ENCODE measurements at places on chromosomes 4 and X.
A peak's percentile ranks its signal among the peaks of the same experiment; 100 is the strongest.

DNA sequence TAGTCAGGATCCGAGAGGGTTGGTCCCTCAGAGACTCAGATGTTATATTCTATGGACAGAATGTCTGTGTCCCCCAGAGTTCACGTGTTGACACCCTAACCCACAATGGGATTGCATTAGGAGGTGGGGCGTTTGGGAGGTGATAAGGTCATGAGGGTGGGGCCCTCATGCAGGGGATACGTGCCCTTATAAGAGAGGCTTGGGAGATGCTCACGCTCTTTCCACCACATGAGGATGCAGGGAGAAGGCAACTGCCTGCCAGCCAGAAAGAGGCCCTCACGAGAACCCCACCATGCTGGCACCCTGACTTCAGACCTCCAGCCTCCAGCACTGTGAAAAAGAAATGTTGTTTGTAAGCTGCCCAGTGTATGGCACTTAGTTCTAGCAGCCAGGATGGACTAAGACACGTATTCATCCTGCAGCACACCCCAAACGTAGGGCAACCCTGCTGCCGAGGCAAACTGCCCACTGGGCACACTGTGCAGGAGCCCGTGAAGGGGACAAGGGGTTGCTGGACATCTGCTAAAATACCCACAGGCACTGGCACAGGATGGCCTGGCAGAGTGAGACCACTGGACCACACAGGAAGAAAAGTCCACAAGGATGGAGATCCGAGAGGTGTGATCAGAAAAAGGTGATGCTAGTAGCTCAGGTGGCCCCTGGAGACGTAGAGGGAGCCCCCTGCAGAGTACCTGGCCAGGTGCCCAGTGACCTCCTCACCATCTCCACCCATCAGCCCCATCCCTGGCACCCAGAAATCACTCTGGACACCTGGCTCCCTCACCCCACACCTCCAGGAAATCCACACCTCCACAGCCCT, 62.7 kb downstream of the HTRA3 start:
- no peak for DNase-seq

DNA sequence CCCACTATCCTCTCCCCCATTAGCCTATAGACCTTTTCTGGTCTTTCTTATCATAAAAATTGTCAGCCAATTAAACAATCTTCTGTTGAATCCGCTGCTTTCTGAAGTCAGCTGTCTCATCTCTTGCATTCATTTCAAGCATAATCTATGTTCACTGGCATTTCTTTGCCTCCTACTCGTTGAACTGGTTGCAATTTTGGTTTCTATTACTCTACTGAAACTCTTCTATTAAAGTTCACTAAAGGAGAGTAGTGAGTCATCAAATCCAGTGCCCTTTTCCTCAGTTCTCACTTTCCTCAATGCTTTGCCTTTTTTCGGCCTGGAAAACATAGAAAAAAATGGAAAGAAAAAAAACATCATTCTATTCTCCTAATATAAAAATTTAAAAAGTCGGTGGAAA, 23.9 kb upstream of the CXCL13 start:
- no peak for DNase-seq

DNA sequence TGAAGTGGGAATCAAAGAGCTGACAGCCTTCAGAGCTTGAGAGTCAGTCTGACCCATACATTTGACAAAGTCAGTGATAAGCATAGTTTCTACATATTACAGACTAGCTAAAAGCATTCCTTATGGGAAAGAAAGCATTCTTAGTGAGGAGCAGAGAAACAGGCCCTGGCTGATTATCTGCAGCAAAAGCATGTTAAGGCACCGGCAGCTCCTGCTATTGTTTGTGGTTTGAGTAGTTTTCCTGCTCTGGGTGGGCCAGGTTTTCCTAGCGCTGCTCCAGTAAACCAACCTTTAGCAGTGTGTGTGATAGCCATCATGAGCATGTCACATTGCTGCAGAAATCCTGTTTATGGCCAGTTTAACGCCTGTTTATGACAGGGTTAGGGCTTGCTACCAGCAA, 51.6 kb upstream of the WDR1 start:
- no peak for DNase-seq

DNA sequence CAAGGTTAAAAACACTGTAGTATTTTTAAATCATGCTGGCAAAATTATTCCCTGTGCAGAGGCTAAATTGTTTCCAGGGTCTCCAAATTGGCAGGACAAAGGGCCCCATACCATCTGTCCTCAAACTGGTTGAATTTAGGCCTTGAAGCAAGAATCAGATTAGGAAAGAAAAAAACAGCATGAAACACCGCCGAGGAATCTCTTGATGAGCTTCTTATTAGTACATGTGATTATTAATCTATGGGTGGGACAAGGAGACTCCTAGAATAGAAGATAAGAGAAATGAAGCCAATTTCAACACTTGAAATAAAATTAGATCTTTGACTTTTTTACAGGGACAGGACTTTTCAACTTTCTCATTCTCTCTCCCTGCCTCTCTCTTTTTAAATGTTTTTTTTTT, 7.1 kb upstream of the CLNK start:
- no peak for DNase-seq

DNA sequence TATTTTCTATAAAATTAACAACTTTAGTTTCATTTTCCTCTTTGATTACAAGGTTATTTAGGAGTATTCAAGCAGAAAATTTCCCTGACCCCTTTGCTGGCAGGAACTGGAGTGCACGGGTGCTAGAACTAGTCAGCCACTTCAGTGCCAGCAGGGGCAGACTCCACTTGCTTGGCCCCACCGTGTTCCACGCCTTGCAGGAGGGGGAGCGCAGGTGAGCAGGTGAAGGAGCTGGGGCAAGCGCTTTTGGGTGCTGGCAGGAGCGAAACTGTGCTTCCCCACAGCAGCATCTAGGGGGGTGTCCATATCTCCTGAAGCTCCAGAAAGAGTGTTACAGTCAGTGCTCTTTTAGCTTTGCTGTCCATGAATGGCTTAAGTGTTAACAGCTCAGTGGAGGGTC, 45.5 kb downstream of the MID2 start:
- DNase-seq: no peak

DNA sequence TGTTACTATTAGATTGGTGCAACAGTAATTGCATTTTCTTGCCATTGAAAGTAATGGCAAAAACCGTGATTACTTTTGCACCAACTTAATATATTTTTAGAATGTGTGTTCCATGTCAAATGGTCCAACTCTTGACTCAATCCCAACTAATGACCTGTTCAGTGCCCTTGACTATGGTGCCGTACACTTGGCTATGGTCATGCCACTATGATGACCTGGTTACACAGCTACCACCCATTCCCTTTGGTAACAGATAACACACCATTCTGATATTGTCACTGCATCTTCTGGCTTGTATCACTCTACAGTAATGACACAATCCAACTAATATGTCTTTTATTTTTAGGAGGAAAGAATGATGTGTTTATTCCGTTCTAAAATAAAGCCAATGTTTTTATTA, 469.4 kb downstream of the DMD start:
- DNase-seq: no peak

GRCh38 chr4:89039730-89040338, 17.2 kb downstream of the FAM13A start:
- DNase-seq: no peak

GRCh38 chr4:170884969-170885570, 795.3 kb upstream of the AADAT start:
- no peak for DNase-seq

DNA sequence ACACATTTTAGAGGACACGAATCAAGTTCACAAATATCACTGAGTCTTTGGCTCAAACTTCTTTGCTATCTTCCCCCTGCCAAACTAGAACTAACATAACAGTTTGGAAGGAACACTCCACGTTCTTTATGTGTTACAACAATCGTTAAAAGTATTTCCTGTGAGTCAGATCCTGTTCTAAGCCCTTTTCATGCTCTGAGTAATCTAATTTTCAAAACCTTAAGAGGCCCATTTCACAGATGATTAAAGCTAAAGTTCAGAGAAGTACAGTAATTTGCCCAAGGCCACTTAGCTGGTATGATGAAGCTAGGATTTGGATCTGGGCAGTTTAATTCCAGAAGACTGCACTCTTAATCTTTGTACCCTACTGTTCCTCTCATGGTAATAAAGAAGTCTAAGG, 854.4 kb upstream of the INTU start:
- peak; percentile 41 for DNase-seq

DNA sequence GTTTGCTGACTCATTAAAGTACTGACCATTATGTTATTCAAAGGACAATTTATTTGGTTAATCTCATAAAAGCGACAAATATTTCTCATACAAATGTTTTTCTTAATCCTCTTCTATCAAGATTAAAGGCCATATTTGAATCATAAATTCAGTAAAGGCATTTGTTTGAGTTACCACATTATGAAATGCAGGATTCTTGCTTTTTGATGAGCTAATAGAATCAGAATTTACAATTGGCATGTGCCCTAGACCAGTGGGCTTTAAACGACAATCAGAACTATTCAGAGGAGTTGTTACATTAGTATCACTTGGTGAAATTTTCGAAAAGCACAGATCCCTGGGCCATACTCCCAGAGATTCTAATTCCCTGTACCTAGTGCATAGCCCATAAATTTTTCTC, 55.3 kb downstream of the KLHL4 start:
- DNase-seq: peak; percentile 16

DNA sequence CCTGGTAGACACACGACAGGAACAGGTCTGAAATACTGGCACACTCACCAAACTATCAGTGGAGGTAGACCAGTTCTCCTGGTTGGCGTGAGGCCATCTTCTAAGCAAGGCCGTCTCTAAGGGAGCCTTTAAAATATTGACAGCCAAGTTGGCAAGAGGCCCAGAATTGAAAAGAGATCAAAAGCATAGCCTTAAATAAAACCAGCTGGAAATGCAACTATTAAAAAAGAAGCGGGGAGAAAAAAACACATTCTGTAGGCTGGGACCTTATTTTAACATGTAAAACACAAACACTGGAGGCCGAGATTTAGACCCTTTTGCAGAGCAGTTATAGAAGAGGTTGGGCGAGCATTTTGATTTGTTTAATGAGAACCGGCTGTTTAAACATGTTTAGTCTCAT, 233.0 kb upstream of the CLNK start:
- no peak for DNase-seq

- DNase-seq: no peak
These were observed 5.8 kb downstream of the BMP2K start for GRCh38 chr4:78781924-78782323.

- DNase-seq: no peak
These were observed at the start of gene CITED1 for GRCh38 chrX:72305286-72306084. Gene CITED1 (minus strand): TSS chrX:72305914. CDS start chrX:72302869, 3,045 bp downstream.

DNA sequence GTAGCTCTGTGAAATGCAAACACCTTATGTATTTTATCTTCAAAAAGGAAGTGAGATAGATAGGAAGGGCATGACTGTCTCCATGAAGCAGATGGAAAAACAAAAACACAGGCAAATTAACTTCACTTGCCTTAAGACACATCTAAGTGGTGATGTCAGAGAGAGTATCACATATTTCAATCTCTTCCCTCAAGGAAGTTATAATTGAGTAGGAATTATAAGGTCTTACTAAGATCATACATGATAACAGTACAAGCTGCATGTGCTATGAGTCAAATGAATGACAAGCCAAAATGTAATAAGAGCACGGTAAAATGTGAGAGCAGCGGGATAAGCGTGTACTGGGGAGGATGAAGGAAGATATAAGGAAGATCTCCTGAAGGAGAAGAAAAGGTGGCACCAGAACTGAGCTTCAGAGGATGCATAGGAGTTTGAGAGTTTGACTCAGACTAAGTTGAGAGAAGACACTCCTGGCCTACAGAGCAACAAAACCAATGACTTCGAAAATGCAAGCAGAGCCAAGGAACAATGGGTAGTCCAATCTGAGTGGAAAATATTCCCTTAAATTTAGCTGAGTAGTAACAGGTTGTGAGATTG, 43.3 kb upstream of the GALNT7 start:
- DNase-seq: no peak

Data from H4 (cell line).